ENCODE measurements at places on chromosomes 4 and X.

DNA sequence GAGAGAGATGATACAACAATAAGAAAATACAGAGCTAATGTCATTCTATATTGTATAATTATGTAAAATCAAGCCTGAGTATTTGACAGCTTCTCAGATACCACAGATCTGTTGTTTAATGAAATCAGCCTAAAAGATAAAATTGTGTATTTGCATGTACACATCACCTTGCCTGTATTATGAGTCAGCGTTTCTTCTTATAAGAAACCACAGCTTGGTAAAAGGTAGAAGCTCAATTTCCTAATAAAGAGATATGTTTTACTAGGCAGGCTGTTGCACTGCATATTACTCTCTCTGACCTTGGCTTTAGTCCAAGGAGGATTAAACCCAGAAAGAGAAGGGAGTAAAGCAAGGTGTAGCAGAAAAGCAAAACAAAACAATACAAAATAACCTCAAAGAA lies 121.3 kb downstream of the PPARGC1A start:
- no peak for ATAC-seq

DNA sequence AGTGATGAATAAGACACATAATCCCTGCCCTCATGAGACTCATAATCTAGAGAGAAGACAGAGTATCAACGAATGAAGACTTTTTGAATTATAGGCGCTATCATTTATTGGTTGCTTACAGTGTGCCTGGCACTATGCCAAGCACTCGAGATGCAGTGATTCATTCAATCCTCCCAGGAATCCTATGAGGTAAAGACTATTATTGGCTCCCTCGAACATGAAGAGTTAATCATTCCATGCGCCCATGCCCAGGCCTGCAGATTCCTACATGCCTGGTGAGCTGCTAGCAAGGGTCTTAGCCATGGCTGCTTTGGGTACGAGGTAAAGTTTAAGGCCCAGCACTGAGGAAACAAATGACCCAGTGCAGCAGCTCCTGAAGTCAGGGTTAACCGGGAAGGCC lies 47.0 kb downstream of the TEX13B start:
- no peak for ATAC-seq

DNA sequence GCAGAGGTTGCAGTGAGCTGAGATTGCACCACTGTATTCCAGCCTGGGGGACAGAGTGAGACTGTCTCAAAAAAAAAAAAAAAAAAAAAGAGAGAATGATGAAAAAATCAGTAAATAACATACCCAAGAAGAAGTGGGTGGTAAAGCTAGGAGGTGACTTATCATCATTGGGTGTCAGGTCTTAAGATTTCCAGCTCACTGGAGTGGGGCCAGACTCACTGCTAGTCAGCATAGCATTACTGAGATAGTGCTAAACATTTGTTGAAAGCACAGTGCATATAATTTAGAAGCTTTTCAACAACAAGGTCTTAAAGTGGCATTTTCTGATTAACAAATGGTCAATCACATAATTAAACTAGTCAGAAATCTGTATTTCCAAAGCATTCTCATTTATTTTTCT lies 221.8 kb upstream of the GYPA start:
- ATAC-seq = no peak

- ATAC-seq = no peak
These were observed 297.7 kb upstream of the DIAPH2 start for GRCh38 chrX:96386981-96387380.

- no peak for ATAC-seq
These were observed 98.4 kb upstream of the ACSL4 start for GRCh38 chrX:109831326-109831985.

DNA sequence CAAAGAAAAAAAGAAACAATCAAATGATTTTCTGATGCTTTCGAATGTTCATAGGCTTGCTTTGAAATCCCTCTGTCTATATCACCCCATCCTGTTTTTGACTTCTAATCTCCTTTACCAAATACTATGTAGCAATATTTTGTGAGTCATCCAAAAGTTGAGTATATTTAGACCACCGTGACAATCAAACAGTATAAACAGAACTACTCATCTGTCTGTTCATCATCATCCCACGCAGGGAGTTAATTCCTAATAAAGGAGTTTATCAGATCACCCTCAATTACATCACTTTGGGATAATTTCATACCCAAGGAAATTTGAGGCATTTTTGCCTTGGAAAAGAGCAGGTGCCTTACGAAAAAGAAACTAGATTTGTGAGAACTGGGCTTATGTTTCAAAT lies 212.9 kb downstream of the CBR4 start:
- ATAC-seq = no peak

- no peak for ATAC-seq
These were observed 60.9 kb downstream of the BMP15 start for GRCh38 chrX:50971395-50971794.

Measured in activated CD4-positive, CD25-positive, alpha-beta regulatory T cell treated with anti-CD3 and anti-CD28 coated beads, Interleukin-2, amount 50 U/mL, for 24 hours (primary cell).